ENCODE measurements at places on chromosomes 13 and 19.

DNA sequence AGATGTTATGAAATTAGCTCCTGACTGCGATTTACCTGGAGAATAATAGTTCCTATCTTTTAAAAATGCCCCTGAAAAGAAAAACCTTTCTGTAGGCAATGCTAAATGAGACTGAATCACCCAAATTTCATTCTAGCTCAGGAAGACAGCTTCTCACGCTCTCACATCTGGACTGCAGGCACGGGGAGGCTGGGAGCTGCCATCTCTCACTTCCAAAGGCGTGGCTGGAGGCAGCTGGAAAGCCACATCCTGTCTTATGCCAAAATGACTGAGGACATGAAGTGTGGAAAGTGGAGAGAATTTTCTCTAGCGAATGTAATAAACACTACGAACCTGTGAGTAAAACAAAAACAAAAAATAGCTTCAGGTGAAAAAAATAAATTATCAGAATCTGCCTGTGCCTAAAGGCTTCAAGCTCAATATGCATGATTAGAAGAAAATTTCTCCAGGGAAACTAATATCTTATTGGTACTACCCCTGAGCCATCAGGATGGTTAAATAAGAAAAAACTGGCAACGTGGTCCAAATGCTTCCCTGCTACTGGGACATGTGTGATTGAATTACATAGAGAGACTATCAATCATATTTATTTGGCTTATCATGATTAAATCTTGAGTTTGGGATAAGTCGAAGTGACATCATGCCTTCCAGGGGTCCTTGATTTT, 58.1 kb upstream of the UBL3 start:
- peak; percentile 91 for DNase-seq

DNA sequence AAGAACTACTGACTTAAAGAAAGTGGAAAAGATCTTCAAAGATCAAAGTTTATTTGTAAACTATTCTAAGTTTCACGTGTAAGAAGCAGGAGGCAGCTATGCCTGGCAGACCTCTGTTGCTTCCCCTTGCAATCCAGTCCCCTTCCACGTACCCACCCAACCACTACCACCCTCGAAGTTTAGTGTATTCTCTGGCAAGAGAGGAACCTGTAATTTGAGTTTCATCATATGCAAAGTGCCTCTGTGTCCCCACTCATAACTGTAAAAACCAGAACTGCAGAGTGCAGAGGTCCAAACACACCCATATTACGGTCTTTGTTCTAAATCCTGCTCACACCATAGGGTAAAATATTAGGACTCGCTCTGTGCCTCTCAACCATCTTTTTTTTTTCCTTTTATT, 75.8 kb upstream of the FRY start:
- DNase-seq = no peak

GRCh38 chr13:44153496-44153895, 220.1 kb upstream of the SERP2 start:
- no peak for DNase-seq

GRCh38 chr19:49921871-49922795, 6.9 kb upstream of the ATF5 start:
- peak; percentile 55 for DNase-seq

- peak; percentile 53 for DNase-seq
Observed at GRCh38 chr13:21234526-21234925, 58.1 kb downstream of the MRPL57 start.

DNA sequence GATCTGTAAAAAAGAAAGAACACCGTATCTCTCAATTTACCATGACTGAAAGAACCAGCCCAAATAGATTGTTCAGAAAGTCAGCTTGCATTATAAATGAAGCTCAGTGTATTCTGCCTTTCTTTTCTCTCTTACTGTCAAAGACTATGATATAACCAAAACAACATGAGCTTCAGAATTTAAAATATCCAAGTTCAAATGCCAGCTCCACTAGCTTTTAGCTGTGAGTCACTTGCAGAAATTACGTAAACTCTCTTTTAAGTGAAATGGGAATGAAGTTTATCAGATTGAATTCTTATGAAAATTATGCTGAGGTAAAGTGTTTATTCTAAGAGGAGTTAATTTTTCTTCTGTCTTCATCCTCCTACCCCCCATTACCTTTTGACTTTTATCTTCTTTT, 20.0 kb upstream of the POSTN start:
- DNase-seq = peak; percentile 48

GRCh38 chr13:47708386-47708785, 292.7 kb downstream of the SUCLA2 start:
- peak; percentile 76 for DNase-seq

DNA sequence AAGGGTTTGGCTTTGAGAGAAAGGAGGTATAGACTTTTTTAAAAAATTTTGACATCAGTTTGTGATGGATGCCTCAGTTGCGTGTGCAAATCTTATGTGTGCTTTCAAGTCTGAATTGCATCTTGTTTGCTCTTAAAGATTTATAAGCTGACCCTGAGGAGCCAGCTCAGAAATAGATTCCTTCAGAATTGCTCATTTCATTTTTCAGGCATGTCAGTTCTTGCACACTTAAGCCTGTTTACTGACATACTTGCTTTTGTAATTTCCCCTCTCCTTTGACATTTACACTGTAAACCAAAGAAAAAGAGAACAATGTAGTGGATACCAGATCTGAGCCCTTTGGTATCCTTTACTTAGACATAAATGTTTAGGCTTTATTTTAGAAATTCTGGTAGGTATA, 87.6 kb downstream of the RNF17 start:
- DNase-seq = no peak

DNA sequence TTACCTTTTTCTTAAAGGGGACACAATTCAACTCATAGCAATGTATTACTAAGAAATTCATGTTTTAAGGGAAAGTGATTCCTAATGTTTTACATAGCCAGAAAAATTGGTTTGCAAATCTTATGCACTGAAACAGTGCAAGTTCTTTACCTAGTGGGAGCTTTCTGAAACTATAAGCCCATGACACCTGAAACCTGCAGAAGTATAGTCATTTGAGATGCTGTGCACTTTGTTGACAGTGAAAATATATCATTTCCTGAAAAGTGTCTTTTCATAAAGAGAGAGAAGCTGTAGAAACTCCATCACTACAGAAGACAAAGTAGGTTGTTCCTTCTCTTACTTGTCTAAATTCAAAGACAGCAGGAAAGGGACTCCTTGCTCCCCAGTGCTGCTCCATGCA, 517.1 kb downstream of the LMO7 start:
- DNase-seq = no peak

DNA sequence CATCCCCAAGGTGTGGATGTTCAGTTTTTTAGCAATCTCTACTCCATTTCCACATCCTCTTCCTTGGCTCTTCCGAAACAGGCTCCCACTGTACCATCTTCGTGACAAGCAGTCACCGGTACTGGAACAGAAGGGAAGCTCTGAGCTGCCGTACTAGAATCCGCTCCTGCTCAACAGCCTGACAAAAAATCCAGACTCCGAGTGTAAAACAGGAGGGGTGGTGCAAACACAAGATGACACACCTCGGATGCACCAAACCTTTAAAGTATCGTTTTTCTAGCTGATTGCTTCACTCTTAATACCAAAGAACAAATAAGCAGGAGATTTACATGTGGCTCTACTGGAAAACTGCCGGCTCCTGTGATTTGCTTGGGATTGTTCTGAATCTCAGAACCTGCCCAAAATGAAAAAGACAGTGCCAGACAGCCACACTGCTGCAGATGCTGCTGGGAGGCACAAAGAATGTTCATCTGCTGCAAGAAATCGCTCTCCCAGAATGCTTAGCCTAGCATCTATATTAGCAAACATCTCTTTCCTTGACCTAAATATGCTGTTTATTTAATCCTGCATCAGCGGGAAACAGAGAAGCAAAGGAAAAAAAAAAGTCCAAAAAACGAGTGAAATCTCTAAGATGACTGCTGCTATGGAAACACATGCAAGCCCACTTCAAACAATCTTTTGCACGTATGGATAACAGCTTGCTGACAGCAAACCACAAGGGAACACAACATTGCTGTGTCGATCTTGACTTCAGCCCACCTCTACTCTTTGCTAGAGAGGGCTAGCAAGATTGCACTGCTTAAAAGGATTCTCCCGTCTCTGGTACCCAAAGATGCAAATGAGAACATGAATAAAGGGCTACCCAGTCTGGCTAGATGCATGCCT, 38.0 kb upstream of the DOCK9 start:
- DNase-seq = no peak

- peak; percentile 35 for DNase-seq
Observed at GRCh38 chr19:10505583-10506229, 2.5 kb upstream of the KEAP1 start.

DNA sequence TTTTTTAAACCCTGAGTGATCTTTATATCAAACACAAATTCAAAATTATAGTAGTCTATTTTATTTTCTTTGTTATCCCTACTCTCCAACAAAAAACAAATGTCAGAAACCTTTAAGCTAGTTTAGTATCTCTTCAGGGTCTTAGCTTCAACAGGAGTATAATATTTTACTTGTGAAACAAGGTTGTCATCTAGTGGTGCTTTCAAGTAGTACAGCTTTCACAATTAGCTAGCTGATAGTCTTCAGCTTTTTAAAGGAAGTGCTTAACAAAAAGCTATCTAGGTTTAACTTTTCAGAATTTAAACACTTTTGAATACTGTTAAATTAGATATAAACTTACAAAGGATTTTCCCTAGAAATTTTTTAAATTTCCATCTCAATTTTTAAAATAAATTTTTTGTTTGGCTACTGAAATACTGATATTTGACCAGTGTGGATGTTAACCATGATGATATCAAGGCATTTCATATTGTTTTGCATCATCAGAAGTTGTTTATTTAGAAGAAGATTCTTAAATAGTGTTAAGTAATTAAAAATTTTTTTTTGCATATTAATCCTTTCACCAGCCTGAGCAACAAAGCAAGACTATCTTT, 34.2 kb downstream of the TDRD3 start:
- DNase-seq = peak; percentile 51

DNA sequence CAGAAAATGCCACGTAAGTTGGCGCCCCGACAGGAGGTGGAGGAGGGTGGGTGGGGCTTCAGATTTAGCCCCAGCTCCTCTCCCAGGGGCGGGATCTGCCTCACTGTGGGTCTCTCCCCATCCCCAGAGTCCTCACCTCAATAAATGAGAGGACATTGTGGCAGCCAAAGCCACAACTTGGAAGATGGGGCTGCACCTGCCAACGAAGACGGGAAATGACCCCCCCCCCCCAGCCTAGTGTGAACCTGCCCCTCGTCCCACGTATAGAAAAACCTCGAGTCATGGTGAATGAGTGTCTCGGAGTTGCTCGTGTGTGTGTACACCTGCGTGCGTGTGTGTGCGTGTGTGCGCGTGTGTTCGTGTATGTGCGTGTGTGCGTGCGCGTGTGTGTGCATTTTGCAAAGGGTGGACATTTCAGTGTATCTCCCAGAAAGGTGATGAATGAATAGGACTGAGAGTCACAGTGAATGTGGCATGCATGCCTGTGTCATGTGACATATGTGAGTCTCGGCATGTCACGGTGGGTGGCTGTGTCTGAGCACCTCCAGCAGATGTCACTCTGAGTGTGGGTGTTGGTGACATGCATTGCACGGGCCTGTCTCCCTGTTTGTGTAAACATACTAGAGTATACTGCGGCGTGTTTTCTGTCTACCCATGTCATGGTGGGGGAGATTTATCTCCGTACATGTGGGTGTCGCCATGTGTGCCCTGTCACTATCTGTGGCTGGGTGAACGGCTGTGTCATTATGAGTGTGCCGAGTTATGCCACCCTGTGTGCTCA, 1.5 kb upstream of the TRAPPC5 start:
- peak; percentile 18 for DNase-seq

GRCh38 chr19:1081301-1082164, 13.6 kb downstream of the POLR2E start:
- no peak for DNase-seq

DNA sequence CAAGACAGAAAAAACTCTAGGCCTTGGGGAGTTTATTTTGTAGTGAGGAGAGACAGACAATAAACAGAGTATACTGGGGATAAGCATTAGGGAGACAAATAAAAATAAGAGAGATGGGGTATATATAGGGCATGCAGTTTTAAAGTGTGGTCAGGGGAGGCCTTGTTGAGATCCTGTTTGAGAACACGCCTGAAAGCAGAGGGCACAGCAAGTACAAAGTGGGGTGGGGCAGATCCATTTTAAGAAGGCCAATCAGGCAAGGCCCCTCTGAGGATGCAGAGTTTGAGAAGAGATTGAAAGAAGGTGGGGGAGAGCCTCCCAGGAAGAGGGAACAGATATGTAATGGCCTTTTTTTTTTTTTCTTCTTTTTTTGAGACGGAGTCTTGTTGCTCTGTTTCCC, 2.1 kb downstream of the PPP2R1A start:
- no peak for DNase-seq

DNA sequence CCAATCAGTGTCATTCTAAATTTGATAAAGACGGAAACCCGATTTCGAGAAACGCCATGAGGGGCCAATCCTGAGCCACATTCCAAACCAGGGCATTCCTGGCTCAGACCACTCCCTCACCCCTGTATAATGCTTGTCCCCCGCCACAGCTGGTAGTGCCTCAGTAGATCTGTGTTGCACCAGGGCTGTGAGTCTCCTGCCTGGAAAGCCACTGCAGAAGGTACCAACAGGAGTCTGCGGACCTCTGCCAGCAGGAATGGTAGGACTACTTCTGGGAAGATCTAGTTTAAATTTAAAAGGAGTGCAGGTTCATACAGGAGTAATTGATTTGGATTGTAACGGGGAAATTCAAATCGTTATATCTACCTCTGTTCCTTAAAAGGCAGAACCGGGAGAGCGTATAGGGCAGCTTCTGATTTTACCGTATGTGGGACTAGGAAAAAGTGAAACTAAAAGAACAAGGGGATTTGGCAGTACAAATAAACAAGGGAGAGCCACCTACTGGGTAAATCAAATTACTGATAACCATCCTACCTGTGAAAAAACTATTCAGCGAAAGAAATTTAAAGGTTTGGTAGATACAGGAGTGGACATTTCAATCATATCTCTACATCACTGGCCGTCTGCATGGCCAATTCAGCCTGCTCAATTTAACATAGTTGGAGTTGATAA, 20.8 kb upstream of the ZNF266 start:
- peak; percentile 62 for DNase-seq

GRCh38 chr13:41401366-41401765, 56.0 kb upstream of the RGCC start:
- DNase-seq = no peak

DNA sequence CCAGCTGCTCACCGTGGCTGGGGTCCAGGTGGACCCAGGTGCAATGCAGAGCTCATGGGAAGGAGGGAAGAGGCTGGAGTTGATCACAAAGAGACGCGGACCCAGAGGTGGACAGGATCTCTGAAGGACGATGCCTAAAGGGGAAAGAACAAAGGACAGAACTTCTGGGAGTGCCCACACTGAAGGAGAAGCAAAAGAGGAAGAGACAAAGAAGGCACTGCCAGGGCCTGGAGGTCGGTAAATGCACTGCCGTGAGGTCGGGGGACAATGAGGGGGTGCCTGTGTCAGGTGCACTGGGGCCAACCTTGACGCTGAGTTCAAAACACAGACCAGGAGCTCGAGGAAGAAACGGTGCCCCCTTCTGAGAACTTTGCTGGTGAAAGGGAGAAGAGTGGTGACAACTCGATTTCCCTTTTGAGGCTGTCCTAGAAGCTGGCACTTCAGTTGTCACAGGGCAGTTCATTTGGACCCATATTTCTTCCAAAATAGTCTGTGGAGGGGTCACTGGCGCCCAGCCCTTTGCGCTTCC, 55.6 kb downstream of the GJA3 start:
- DNase-seq = no peak

Data from RPMI7951 (cell line).